ENCODE measurements at places on chromosomes 11 and 22.

GRCh38 chr11:126165311-126165720 is 46.1 kb downstream of the RPUSD4 start:
- DNase-seq: no peak

DNA sequence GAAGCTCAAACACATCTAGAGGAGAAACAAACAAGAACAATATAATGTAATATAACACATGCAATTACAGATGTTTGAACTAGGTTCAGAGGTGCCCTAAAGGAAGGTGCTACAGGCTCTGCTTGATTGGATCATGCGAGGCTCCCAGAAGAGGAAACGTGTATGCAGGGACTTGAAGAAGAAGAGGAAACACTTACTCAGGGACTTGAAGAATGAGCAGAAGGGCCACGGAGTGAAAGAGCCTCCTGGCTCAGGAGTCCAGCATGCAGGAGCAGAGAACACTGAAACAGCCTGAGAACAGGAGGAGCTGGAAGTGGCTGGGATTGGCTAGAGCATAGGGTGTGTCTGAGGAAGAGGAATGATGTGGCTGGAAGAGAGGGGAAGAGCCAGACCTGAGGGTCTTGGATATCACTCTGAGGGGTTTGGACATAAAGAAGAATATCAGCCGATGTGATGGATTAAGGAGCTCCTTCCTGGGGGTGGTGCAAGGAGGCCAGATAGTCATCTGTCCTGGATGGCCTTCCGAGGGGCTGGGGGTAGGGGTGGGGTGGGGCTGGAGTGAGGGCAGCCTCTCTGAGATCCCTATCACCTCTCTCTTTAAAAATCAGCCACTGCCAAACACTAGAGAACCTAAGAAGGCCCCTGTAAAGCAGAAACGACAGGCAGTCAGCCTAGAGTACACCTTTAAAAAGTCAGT is 16.8 kb downstream of the FZD4 start:
- no peak for DNase-seq

- no peak for DNase-seq
Observed at GRCh38 chr22:33544707-33545106, 375.6 kb downstream of the LARGE1 start.

- no peak for DNase-seq
Observed at GRCh38 chr11:79438631-79439409, 2.0 kb downstream of the TENM4 start.

- DNase-seq: no peak
Observed at GRCh38 chr22:43017525-43018460, 2.8 kb upstream of the PACSIN2 start.

GRCh38 chr11:114044042-114044871 is 15.3 kb upstream of the ZBTB16 start:
- no peak for DNase-seq

- no peak for DNase-seq
Observed at GRCh38 chr22:29623059-29623458, 19.6 kb downstream of the NF2 start.

DNA sequence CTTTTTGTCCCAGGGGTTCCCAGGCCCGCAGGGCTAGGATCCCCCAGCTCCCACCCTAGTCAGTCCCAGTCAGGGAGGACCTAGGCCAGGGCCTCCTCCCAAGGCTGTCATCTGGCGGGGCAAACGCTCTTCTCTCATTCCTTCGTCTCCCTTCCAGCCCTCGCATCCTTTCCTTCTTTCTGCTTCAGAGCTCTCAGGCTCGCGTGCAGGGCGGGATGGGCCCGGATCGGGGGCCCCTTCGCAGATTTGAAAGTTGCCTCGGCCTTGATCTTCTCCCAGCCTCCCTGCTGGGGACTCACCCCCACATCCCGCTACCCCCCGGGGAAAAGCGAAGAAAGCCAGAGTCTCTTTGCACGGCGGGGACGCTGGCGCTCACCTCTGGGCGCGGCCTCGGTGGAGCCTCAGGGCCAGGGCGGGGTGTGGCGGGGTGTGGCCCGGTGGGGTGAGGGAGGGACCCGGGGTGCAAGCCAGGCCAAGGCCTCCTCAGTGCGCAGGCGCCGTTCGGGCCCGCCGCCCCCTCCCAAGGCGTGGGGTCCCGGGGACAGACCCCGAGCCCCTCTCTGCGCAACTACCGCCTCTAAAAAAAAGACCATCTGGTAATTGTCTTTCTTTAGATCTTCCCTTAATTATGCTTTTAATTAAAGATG is 14.8 kb upstream of the PAX6 start:
- no peak for DNase-seq

DNA sequence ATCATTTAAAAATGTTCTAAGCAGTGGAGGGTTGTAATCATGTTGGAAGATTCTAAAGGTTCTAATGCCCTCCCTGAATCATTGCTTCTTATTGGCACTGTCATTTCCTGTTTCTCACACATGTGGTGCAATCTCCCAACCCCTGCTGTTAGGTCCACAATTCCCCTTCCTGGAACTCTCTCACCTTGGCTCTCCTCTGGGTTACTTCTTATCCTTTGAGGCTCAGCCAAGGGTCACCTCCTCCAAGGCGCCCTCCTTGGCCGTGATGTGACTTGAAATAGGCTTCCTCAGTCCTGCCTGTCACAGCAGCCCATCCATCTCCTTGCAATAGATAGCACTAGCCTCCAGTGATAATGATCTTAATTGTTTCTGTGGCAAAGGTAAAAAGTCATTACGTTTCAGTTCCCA is 149.8 kb downstream of the TTC17 start:
- peak; percentile 37 for DNase-seq

DNA sequence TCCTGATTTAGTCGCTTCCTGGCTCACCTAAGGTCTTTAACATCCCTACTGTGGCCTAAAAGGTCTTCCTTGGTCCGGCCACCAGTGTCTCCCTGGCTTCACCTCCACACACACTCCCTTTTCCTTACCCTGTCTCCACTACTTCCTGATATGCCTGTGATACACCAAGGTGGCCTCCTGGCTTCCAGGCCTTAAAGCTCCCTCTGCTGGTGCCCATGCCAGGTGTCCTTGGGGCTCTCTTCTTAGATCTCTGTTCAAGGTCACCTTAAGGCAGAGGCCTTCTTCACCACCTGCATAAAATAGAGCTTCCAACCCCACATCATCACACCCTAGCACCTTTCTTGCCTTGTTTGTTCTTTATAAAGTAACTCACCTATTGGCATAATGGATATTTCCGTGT is 787.7 kb downstream of the NTM start:
- DNase-seq: peak; percentile 31

GRCh38 chr11:44519989-44520737 is 45.3 kb upstream of the CD82 start:
- no peak for DNase-seq

- peak; percentile 56 for DNase-seq
Observed at GRCh38 chr11:93662175-93662570, 691 bp downstream of the CEP295 start.

- DNase-seq: peak; percentile 27
Observed at GRCh38 chr11:117172724-117173421, 5.7 kb upstream of the SIDT2 start.

DNA sequence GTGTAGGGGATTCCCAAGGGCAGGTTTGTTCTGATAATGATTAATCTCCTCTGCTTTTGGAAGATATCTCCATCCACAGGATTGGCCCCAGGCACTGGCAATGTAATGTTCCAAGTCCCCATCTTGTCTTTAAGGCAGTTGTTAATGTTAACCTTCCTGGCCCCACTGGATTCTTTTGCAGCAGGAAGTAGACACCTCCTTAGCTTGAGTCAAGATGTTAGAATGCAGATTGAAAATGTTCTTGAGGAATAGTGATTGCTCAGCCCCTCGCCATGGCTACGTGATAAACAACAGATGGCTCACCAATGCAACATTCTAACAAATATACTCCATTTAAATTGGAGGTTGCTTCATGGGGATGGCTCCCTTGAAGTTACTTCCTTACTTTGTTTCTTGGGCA is 7.3 kb downstream of the HEPHL1 start:
- no peak for DNase-seq

- no peak for DNase-seq
Observed at GRCh38 chr11:3060436-3061025, 3.3 kb upstream of the CARS1 start.
